Activated naive CD8-positive, alpha-beta T cell treated with anti-CD3 and anti-CD28 coated beads, Interleukin-2, amount 10 ng/mL, durations not matched to agents 7 days and 5 days (primary cell): ENCODE measurements at places on chromosomes 3 and 15.

DNA sequence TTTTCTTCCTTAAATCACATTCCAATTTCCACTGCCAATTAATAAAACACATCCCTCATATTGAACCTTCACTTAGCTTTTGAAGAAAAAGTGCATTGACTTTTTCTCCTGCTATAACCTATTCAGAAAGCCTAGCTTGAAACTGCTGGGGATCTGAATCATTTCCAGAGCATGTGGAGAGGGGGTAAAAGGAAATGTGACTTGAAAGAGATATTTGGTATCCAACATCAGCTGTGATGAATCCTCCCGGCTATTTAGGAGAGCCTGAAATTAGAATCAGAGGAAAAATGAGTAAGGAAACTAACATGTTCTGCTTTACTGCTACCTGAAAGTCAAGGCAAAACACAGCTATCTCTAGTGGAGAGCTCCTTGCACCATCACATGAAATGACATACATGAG, 2.6 kb upstream of the GNB5 start:
- DNase-seq: no peak

DNA sequence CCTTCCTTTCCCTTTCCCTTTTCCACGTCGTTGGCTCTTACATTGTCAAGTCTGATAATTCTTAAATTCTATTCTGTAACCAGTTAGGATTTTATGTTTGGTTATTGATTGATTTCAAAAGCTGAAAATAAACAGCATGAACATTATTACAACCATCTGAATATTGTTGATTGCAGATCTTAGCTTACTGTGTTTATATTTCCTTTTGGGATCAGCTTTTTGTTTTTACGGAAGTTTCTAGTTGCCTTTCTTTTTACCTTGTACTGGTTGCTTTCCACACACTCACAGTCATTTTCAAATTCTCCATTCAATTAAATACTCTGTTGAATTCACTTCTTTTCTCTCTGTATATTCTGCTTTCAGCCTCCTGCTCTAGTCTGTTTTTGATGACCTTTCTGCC, 16.6 kb downstream of the ZNF35 start:
- no peak for DNase-seq

- DNase-seq: no peak
These were observed 6.7 kb downstream of the CA12 start for GRCh38 chr15:63374686-63375520.

GRCh38 chr15:71083349-71083748, 31.9 kb upstream of the THSD4 start:
- DNase-seq: no peak

DNA sequence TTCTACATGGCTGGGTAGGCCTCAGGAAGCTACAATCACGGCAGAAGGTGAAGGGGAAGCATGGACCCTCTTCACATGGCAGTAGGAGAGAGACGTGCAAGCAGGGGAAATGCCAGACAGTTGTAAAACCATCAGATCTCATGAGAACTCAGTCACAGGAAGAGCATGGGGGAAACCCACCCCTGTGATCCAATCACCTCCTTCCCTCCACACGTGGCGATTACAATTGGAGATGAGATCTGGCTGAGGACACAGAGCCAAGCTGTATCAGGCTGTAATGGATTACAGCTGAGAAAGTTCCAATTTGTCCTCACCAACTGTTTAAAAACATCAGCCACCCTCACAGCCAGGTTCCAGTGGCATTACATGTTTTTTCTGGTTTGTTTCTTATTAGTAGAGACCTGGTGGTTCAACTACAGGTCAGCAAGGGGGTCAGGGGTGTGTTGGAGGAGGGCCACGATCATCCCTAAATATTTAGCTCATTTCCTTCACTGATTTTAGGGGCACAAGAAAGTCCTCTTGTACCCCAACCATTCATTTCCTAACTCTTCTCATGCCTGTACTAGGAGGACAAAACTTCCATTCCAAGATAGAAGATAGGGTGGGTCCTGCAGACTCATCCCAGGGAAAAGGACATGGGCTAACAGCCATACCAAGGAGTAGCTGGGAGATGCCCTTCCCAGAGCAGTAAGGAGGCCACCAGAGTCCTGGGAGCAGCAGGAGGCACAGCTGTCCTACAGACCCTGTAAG, 54.4 kb downstream of the ANXA2 start:
- DNase-seq: no peak

GRCh38 chr3:56089739-56090138, 378.5 kb downstream of the ERC2 start:
- no peak for DNase-seq

DNA sequence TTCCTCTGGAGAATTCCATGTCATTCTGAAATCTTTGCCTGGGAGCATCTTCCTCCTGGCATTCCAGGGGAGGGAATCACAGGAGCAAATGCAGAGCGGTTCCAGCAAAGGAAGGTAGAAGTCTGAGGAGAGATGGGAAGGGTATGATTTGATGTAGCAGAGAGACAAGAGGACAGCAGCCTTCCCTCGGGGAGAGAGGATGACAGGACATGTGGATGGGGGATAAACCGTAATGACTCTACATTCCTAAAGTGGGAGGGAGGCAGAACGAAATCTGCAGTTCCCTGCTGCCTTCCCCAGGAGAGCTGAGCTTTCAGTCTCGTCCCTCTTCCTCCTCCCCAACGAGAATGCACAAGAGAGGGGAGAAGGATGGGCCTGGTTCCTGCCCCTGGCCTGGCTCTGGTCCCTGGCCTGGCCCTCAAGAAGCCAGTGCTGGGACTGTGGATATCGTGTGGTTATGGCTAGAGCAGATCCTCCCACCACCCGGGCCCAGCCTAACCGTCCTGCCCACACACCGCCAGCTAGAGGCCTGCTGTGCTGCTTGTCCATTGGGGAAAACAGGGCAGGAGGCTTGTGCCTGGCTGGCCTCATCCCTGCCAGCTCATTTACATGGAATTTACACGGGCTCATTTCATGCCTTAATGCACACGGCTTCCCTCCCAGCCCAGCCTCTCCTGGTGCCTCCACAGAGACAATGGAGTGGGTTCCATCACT, 26.6 kb downstream of the SEMA7A start:
- no peak for DNase-seq

GRCh38 chr3:197028728-197029510, 698 bp downstream of the MELTF start:
- no peak for DNase-seq

DNA sequence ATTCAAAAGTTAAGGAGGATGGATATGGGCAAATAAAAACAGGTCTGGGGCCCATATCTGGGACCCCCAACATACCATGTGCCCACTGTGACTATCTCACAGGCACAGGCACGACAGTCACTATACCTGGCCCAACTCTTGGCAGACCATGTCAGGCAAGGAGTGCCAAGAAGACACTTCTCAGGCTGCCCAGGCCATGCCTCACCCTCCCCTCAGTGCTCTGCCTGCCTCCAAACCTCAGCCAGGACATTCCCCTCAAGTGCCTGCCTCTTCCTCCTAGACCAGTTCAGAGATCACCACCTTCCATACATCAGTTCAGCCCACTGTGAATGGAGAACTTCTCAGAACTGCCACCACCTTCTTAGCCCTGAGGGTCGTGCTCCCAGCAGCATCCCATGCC, 4.4 kb upstream of the SEMA7A start:
- no peak for DNase-seq

- no peak for DNase-seq
These were observed 172.4 kb upstream of the SLC2A2 start for GRCh38 chr3:171198781-171199472.

DNA sequence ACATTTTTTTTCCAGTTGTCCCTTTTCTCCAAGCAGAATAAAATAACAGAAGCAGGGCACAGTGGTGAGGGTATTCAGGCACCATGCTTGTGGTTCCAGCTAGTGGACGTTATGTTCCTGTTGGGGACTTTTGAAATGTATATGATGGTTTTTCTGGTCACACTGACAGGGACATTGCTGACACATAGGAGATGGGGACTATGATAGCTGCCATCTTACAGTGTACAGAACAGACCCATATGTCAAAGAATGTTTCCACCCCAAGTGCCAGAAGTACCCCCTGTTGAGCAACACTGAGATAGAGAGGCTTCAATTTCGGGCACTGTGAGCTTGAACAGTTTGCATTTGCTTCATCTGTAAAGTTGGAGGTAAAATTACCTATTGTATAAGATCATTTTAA, 38.6 kb downstream of the MCTP2 start:
- DNase-seq: no peak

DNA sequence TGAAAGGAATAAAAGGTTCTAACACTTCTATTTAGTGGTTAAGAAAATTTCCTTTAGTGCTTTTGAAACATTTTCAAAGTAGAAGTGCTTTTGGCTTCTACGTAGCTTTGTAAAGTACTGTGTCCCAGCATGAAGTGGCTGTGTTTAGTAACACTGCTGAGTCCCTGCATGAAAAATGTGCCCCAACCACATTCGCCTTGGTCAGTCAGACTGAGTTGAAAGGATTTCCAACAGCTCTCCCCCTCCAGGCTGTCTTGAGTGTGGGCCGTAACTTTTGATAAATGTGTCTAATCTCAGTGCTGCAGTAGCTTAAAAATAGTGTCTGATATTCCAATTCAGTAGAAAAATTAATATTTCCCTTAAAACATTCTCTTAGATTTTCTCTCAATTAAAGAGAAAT, 115.0 kb downstream of the NR1D2 start:
- DNase-seq: no peak

GRCh38 chr15:48373821-48374451, 42.7 kb downstream of the DUT start:
- no peak for DNase-seq

DNA sequence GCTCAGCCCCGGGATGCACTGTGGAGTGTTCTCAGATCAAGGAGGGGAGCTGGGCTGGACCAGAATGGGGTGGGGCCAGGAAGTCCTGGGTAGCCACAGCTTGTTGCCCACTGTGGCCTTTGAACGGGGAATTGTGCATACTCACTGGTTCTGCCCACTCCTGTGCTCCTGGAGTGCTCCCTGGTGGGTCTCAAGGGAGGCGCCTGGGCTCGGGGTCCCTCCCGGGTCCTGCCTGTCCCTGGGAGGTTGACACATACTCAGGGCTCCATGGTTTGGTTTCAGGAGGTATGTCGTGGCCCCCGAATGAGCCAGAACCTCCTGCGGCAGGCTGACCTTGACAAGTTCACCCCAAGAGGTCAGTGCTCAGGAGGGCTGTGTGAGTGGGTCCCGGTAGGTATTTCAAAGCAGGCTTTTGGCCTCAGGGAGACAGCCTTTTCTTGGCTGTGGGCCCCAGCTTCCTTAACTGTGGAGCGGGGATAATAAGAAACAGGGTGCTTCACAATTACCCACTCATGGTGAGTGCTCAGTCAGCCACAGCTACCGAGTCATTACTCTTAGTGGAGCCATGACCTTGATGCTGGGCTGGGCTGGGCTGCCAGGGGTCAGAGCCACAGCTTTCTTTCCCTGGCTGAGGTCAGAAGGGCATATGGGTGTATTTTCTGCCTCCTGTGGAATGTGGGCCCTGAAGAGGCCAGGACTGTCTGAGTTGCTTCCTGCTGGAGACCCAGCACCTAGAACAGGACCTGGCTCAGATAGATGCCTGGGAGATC, 7.6 kb downstream of the DNAH1 start:
- DNase-seq: no peak

DNA sequence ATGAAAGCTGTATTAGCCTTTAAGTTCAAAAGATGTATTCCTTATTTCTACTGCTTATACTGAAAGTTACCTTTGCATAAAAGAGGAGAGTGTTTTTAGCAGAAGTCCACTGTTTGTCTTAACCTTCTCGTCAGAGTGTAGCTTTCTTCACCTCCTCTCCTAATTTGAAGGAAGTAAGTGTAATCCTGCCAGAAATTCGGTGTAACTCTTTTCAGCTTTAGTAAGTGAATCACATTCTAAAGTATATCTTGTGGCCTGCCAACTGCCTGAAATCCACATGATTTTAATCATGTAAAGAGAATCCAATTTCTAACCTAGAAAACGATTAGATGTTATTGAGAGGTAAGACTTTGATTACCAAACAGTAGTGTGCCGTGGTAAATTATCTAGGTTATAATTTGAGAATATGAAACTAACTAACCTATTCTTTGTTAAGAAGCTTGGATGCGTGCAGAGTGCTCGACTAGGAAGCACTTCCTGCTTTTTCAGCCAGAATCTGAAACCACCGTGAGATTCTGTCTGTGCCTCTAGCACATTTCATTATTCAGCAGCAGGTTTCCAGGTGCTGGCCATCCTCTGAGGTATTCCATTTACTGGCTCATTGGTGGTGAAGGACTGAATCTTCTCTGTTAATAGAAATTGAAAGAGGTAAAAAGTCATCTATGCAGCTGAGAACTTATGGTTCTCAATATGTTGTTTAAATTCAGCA, 7.5 kb downstream of the GYG1 start:
- no peak for DNase-seq

DNA sequence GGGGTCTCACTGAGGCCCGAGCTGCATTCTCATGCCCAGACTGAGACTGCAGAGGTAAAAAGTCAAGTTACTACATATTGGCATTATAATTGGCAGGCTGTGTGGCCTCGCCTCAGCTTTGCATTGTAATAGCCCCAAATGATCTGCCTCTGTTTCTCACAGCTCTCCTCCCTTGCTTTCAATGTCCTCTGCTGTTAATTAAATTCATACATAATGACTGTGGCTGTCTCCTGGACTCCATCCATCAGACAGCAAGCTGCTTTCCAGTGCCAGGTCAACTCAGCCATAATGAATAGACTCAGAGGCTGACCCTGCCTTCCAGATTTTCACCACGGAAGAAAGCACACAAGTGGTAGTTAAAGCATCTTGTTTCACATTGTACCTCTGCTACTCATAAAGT, 7.6 kb upstream of the RTP4 start:
- DNase-seq: no peak

- DNase-seq: no peak
These were observed 233.6 kb upstream of the CTDSPL start for GRCh38 chr3:37627951-37628620.

GRCh38 chr3:62556121-62556815, 182.9 kb upstream of the FEZF2 start:
- DNase-seq: no peak

GRCh38 chr3:24968036-24968435, 460.0 kb upstream of the RARB start:
- DNase-seq: no peak

- no peak for DNase-seq
These were observed 48.8 kb downstream of the EPHA6 start for GRCh38 chr3:96863129-96863740.

- DNase-seq: no peak
These were observed 25.5 kb downstream of the TBC1D2B start for GRCh38 chr15:78052001-78052401.

- DNase-seq: no peak
These were observed 21.4 kb upstream of the ZBTB47 start for GRCh38 chr3:42632146-42632545.

DNA sequence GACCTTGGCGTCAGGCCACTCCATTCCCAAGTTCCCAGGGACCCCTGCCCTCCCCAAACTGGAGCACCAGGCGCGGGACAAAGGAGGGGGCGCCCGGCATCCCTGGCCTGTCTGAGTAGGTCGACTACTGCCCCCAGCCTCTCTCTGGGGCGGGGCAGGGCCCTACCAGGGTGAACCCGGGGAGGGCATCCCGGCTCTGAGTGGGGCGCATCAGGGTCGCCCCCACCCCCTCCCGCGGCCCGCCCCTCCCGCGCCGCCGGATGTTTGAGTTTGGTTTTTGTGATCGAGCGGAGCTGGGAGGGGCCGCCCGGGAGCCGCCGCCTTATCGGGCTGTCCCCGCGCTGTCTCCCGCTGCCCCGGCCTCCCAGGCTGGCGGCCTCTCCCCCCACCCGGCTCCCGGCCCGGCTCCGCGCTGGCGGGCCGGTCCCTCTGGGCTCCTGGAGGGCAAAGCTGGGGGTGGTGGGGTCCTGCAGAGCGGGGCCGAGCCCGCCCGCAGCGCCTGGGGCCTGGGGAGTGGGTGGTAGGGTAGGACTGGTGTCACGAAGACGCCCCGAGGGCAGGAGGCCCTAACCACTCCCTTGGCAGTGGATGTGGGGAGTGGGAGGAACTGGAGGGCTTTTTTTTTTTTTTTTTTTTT, 47.2 kb upstream of the SMAD6 start:
- peak; percentile 71 for DNase-seq
